IPS DF 19.7 (cell line): ENCODE measurements at places on chromosomes 5 and 9.

DNA sequence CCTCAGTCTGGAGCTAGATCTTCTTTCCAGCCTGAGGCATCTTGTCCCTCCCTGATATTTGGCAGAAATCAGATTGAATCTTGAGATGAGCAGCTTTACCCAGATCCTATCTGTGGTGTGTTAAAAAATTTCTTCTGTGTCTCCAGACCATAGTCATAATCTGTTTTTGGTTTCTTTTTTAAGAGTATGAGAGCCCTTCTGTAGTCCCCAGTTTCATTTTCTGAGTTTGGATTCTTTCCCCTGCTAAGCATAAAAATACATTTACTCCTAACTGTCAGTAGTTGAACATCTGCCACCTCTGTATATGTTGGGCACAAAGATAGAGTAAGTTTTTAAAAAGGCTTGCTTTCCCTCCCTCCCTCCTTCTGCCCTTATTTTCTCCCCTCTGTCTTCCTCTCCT, 137.7 kb downstream of the CNTLN start:
- no peak for DNase-seq

DNA sequence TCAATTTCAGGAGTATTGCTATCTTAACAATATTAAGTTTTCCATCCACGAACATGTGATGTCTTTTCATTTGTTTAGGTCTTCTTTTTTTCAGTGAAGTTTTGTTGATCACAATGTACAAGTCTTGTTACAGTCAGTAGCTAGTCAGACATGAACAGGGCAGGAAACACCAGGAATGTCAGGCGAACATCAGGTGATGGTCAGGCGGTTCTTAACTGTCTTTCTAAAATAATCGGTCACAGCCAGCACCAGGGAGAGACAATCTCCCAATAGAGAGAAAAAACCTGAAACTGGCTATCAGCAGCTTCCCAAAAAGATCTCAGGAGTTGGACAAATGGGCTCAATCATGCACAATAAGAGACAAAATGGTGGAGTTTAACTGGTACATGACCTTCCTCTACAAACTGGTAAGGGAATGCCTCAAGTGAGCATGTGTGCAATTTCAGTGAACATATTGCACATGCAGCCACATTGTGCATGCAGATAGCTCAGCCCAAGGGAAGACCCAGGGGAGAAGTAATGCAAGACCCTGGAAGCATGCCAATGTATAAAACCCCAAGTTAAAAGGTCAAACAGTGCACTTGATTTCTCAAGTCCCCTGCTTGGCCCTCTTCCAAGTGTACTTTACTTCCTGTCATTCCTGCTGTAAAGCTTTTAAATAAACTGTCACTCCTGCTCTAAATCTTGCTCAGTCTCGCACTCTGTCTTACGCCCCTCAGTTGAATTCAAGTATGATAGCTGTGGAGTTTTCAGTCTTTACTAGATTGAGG, 176.1 kb upstream of the RASEF start:
- DNase-seq, result no peak

DNA sequence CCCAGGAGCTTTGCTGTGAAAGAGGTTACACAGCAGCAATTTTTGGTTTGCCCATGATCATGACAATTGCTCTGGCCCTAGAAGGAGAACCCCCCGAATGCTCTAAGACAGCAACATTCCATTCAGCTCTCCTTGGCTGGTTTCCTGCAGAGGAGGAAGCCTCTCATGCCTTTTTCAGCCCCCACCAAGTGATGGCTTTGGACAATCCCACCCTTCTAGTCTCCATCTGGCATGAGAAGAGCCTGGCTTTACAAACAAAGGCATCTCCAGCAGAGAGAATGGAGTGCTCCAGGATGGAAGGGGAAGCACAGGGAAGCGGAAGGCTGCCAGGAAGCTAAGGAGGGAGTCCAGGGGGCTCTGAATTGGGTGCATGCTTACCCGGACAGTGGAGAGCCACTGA, 98.4 kb downstream of the CRB2 start:
- DNase-seq, result no peak

DNA sequence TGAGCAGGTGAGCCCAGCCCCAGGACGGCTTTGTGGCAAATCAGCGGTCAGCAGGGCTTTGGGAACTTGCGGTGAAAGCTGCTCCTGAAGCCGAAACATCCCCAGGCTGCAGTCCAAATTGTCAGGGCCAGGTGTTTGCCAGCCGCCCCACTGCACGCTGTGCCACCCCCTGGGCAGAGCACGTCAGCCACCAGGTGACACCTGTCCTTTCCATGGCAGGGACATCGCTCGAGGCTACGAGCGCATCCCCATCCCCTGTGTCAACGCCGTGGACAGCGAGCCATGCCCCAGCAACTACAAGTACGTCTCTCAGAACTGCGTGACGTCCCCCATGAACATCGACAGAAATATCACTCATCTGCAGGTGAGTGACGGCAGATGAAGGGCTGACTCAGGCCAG, 64.4 kb upstream of the CACNA1B start:
- DNase-seq, result no peak

GRCh38 chr5:179259731-179260323, 85.4 kb downstream of the ADAMTS2 start:
- no peak for DNase-seq

GRCh38 chr9:14710804-14711203, 11.7 kb downstream of the CER1 start:
- DNase-seq, result no peak

GRCh38 chr9:110125763-110126351, 82.1 kb downstream of the C9orf152 start:
- DNase-seq, result no peak

DNA sequence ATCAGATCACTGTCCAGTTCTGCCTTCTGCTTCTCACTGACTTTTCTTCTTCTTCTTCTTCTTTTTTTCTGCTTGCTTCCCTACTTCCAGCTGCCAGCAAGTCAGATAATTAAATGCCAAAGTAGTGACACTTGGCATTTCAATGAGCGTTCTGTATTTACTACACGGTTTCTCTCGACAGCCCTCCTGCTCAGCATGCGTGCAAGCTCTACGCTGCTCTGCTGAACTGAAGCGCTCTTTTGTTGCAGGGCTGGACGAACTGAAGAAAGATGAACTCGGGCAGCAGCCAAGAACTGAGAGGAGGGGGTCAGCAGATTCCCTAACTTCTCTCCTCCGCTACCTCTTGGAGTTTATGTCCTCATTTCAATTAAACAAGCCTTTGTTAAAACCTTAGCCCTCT, 319.1 kb downstream of the GLIS3 start:
- DNase-seq, result no peak

DNA sequence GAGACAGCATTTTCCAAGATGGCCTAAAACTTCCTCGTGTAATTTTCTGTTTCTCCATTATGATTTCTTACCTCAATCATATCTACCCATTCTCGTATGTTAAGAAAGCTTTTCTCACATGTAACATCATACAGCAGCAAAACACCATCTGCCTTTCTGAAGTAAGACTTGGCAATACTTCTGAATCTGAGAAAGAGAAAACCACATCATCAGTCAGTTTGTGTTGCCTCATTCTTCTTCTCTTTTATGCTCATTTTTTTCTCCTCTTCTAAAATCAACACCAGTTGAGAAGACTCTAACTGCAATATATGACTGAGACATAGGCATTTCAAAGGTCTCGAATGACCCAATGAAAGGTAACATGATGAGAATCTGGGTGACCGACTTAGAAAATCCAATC, 66.0 kb downstream of the RASEF start:
- DNase-seq, result no peak

- DNase-seq, result no peak
These were observed 293.0 kb downstream of the ZNF608 start for GRCh38 chr5:124453221-124454051.

DNA sequence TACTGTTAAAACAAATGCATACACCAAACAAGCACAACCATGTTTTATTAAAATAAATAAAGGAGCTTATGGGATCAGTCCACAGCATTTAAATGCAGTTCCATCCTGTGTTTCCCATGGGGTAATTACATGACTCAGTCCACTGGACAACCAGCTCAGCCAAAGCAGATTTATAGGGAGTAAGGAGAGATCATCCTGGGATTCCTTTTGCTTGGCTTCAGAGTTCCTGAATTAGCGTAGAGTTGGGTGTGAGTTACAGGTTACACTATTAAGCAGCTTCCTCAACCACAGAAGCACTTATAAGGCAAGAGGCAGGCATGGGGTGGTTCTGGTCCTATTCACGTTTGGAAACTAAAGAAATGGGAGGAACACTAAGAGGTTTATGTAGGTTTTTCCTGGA, 381.1 kb upstream of the ACTBL2 start:
- no peak for DNase-seq

- no peak for DNase-seq
These were observed 187.9 kb downstream of the EBF1 start for GRCh38 chr5:158911693-158912363.

GRCh38 chr9:19998823-19999455, 210.1 kb upstream of the SLC24A2 start:
- no peak for DNase-seq

GRCh38 chr5:132754947-132755346, 7.7 kb downstream of the CCNI2 start:
- DNase-seq, result no peak

DNA sequence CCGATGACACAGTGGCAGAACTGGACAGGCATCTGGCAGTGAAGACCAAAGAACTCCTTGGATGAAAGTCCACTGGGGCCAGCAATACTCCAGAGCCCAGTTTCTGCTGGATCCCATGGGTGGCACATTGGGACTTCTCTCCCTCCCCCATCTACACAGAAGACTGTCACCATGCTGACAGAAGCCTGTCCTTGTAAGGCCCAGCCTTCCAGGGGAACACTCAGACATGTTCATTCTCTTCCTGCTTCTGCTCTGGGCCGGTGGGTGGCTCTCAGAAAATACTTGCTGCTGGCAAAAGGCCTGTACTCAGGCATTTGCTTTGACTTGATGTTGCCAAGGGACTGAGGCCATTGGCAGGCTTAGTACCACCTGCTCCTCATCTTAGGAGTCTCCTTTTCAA, 48.3 kb upstream of the PTGS1 start:
- no peak for DNase-seq

GRCh38 chr5:6475626-6476312, 27.1 kb downstream of the UBE2QL1 start:
- peak; percentile 23 for DNase-seq

- DNase-seq, result no peak
These were observed 11.5 kb upstream of the SPATA24 start for GRCh38 chr5:139415221-139415861.

- DNase-seq, result no peak
These were observed 907.0 kb upstream of the DMAC1 start for GRCh38 chr9:8706531-8706930.

DNA sequence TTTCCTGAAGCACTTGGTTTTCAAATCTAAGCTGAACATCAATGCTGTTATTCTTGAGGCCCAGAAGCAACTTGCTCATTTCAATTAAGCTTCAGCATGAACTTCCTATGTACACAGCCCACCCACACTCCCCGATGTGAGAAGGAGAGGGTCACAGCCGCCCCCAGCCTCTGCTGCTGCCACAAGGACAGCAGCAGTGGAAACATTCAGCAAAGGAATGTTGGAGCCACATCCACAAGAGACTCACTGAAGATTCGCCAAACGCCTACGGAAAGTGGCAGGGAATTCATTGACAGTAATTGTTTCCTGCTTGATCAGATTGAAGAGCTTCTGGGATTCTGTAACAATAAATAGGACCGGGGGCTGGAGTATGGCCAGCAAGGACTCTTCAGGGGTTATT, 2.9 kb downstream of the TGFBI start:
- no peak for DNase-seq

- DNase-seq, result no peak
These were observed 3.0 kb upstream of the CDC42SE2 start for GRCh38 chr5:131260895-131261294.

- DNase-seq, result no peak
These were observed 5.2 kb downstream of the GNAQ start for GRCh38 chr9:78026416-78026815.

DNA sequence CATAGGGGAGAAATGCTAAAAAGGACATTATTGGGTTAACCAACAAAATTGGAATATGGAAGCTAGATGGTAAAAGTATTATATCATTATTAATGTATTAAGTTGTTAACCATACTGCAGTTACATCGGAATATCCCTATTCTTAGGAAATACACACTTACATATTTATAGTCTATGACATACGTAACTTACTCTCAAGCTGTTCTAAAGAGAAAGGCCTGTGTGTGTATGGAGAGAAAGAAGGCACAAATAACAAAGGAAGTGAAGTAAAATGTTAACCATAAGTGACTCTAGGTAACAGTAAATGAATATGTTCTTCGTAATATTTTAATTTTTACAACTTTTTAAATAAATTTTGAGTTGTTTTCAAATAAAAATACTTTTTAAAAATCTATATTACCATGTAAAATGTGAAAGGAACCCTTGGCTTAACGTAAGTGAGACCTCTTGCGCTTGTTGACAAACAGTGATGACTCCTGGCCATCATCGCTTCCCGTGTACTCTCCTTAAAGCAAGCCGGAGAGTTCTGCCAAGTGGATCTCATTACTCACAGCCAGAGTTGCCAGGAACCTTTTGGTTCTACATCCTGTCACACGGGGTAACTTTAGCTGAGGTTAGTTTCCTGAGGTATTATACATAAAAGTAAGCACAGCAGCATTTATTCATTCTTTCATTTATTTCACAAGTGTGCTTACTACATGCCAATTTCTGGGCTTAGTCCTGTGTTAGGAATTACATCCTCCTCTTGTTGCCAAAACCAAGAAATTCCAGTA, 165.4 kb downstream of the EPB41L4A start:
- no peak for DNase-seq

GRCh38 chr5:32852535-32852934, 141.4 kb downstream of the NPR3 start:
- peak; percentile 72 for DNase-seq

DNA sequence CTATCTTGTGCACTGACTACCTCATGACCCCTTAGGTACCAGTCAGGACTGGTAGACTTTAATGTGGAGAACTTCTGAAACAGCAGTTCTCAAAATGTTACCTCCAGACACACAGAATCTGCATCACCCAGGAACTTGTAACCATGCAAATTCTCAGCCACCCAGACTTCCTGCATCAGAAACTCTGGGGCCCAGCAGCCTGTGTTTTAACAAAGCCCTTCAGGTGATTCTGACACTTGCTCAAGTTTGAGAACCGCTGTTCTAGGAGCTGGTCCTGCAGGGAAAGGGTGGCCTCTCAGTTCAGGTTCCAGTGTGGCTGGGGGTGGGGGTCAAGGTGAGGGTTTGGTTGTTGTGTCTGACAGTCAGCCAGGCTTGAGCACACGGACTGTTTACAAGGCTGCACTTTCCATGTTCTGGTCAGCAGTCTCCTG, 28.4 kb downstream of the ZFP62 start:
- no peak for DNase-seq

GRCh38 chr5:78886341-78887230, 98.5 kb downstream of the ARSB start:
- no peak for DNase-seq

DNA sequence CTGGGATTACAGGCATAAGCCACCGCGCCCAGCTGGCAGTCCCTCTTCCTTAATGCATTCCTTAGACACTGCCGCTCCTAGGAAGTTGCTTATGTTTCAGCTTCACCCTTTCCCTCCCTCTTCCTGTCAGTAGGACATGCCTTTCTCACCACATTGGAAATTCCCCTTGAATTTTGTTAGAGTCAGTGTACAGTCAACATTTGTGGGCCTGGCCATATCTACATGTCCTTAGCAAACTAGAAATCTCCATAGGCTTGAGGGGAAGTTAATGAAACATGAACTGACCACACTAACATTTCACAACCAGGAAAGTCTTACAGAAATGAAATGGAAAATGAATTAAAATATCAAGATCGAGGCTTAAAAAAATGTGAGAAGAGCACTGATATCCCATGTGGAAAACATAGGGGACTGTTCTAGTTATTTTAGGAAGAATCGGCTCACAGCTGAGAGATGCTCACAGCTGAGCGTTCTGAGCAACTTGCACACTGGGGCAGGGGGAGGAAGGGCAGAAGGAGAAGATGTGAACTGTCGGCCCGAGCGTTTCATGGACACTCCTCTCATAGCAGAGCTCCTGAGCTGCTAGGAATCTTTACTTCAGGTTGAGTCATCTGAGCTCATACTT, 21.1 kb upstream of the LVRN start:
- DNase-seq, result no peak
